Kidney epithelial cell (primary cell): ENCODE measurements at places on chromosomes 2 and 18.

- DNase-seq = no peak
These were observed 334.7 kb downstream of the HRH4 start for GRCh38 chr18:24795129-24795528.

GRCh38 chr2:28086611-28087010 lies 196.1 kb downstream of the BABAM2 start:
- DNase-seq = no peak

- no peak for DNase-seq
These were observed 159.6 kb upstream of the TPO start for GRCh38 chr2:1253629-1254028.

DNA sequence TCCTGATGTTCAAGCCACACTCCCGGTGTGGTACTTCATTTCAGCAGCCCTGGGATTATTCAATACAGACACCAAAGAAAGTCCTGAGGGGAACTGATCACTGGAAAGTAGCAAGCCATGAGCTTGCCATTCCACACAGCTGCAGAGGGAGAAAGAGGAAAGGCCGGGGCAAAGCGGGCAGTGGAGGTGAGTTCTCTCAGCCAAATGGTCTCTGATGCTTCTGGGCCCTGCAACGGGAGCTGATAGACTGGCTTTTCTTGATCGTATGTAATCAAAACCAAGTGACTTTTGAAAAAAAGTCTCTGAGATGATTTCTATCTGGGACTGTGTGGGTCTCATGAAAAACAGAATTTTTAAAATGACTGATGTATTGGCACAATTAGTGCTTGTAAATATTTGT lies 152.9 kb downstream of the ALPK2 start:
- no peak for DNase-seq

DNA sequence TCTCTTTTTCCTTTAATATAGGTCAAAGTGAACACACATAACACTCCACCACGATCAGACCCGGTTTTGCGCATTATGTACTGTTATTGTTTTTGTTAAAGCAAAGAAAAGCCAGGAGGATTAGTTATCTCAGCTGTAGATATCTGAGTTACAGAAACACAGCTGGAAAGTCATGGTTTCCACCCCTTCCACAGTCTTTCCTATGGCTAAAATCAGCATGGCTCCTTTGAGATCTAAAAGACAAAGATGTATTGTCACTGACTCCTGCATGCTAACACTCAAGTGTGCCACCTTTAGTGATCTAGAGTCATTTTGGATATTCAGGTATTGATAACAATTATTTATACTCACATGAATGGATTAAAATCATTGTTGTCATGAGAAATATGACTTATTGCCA lies 260.0 kb downstream of the FIGN start:
- DNase-seq = no peak
